ENCODE measurements at places on chromosomes 1 and 21.

- DNase-seq: peak; percentile 91
Observed at GRCh38 chr1:41870076-41870562, 48.6 kb downstream of the HIVEP3 start.

- no peak for DNase-seq
Observed at GRCh38 chr1:178034676-178035075, 59.2 kb upstream of the RASAL2 start.

- DNase-seq: no peak
Observed at GRCh38 chr1:155062151-155062686, 1.3 kb upstream of the EFNA4 start.

GRCh38 chr1:169906938-169907337 lies 13.2 kb upstream of the SCYL3 start:
- DNase-seq: peak; percentile 29

- DNase-seq: peak; percentile 6
Observed at GRCh38 chr1:55039342-55040082, at the start of gene PCSK9. Gene PCSK9, plus strand, starts transcription at chr1:55039548. Its CDS starts 290 bp downstream, at chr1:55039838.

GRCh38 chr1:201459775-201460174 lies 9.2 kb downstream of the PHLDA3 start:
- no peak for DNase-seq

GRCh38 chr1:224433701-224434672 lies 610 bp downstream of the WDR26 start:
- DNase-seq: peak; percentile 62

- no peak for DNase-seq
Observed at GRCh38 chr1:55061000-55061705, 21.8 kb downstream of the PCSK9 start.

DNA sequence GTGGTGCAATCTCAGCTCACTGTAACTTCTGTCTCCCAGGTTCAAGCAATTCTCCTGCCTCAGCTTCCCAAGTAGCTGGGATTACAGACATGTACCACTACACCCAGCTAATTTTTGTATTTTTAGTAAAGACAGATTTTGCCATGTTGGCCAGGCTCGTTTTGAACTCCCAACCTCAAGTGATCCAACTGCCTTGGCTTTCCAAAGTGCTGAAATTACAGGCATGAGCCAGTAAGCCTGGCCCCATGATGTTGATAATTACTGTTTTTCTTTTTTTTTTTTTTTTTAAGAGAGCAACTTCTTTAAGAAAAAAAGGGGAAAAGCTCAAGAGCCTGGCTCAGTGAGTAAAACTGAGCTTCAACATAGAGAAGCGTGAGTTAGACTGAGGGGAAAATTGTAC lies 9.6 kb upstream of the SOAT1 start:
- DNase-seq: no peak

DNA sequence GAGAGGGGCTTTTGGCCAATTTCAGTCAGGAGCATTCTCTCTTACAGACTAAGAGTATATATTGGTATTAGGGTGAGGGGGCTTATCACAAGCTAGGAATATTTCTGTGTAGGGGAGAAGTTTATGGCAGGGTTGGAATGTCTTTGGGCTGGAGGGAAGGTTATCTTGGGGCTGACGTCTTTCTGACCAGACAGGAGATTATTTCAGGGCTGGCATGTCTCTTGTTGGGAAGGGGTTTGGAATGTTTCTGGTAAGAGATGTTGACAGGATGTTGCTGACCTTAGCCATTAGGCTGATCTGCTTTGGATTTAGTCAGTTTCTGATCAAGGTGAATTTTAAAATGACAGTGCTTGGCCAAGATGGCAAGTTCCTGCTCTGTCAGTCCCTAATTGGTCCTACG lies 17.8 kb upstream of the HSD3B1 start:
- DNase-seq: no peak

DNA sequence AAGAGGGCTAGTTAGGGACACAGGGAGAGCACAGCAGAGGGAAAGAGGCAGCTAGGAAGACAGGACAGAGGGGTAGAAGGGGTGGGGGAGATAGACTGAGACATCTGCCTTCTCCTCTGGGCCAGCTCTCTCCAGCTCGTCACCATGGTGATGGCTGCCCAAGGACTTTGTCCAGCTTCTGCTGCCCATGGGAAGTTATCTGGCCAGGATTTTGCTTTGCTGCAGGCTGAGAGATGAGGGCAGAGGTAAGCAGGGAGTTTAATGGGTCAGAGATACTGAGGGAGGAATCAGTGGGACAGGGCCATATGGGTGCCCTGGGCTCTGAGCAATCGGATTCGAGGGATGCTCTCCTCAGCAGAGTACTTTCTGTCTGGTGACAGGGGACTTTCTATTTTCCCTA lies 34.5 kb upstream of the GPR37L1 start:
- no peak for DNase-seq

DNA sequence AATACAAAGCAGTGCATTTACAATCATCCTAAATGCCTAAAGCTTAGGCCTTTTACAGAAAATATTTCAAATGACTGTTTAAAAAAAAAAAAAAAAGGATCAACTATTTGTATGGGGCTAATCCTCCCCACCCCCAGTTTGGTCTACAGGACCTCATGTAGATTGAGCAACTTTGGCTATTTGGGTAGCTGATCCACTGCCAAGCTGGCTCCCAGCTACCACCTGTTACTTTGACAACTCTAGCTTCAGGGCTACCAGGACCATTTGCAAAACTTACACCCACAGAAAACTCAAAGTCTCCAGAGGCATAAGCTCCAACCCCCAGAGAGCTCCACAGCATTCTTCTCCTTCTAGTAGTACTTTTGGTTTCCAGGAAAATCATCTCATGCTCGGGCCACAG lies 29.4 kb downstream of the JAK1 start:
- DNase-seq: no peak

- no peak for DNase-seq
Observed at GRCh38 chr1:204359474-204360255, at the start of gene PLEKHA6. Gene PLEKHA6, minus strand, starts transcription at chr1:204359929. Its CDS starts 86,202 bp downstream, at chr1:204273727.

DNA sequence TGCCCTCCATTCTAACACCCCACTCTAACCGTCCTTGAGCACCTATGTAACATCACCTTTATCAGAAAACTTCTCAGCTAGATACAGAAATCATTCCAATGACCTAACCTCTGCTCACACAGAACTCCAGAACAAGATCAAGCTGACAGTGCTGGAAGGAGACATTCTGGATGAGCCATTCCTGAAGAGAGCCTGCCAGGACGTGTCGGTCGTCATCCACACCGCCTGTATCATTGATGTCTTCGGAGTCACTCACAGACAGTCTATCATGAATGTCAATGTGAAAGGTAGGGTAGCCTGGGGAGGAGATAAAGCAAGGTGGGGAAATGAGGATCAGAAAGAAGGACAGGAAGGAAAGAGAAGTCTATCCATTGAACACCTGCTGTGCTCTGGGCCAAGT lies 27.8 kb downstream of the HSD3B2 start:
- no peak for DNase-seq

GRCh38 chr1:215970406-215970805 lies 403.3 kb downstream of the KCTD3 start:
- DNase-seq: no peak

DNA sequence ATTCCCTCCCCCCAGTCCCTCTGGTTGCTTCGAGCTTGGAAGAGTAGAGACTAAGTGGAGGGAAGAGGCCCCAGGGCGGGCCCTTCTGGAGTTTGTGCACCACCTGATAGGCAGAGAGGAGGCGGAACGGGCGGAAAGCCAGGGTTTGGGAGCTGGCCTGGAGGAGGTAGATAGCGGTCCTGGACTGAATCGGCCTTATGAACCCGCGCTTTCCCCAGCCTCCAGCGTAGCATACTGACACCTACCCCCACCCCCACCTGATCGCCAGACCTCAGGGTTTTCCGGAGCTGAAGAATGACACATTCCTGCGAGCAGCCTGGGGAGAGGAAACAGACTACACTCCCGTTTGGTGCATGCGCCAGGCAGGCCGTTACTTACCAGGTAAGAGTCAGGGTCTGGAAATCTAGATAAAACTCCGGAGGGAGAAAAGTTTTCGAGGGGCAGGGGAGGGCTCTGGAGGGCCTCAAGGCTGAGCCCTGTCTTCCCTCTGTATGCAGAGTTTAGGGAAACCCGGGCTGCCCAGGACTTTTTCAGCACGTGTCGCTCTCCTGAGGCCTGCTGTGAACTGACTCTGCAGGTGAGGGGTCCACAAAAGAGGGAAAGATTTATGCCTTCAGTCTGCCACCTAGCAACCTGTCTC lies 705 bp downstream of the UROD start:
- peak; percentile 63 for DNase-seq

DNA sequence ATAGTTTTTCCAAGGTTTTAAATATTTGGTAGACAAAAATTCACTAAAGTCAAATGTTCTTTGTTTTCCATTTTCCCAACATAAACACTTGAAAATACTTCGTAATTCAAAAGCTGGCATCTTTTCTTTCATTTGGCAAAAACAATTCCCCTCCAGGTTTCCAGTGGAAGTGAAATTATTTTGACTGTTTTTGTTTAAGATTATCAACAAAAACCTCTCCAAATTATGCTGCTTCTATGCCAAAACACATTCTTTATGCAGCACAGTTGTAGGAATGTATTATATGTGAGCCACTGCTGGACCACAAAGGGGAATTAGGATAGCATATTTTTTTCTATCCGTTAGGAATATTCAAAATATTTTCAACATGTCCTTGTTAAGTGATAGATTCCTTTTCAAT lies 44.1 kb downstream of the SLC5A9 start:
- DNase-seq: no peak

DNA sequence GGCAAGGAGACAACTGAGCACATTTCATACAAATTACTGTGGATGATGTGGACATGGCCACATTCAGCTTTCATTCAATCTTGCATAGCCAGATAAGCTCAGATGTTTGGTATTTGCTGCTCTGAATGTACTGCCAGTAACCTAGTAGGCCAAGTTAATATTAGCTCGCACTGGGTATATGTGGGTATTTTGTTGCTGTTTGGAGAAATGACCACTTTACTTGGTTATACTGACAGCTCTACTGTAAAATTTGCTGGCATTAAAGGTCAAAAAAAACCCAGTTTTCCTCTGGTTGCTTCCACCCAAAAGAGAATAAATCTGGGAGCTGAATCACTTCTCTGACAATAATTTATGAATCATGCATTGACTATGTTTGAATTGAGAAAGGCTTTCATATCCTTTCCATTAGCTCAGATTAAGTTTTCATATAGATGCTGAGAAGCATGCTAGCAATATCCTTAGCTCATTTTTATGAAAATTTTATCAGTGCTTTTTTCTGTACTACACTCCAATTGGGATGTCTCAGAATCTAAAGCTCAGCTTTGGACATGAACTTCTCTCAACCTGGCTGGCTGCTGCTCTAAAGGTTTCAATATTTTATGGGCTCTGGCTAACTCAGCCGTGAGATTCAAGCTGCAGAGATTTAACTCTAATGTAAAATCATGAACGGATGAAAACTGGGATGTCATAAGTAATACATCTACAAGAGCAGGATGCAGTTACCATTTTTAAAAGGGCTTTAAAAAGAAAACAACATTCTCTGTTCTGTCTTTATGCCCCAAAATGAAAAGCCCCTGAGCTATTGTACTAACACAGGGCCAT lies 330.0 kb downstream of the BARHL2 start:
- no peak for DNase-seq

DNA sequence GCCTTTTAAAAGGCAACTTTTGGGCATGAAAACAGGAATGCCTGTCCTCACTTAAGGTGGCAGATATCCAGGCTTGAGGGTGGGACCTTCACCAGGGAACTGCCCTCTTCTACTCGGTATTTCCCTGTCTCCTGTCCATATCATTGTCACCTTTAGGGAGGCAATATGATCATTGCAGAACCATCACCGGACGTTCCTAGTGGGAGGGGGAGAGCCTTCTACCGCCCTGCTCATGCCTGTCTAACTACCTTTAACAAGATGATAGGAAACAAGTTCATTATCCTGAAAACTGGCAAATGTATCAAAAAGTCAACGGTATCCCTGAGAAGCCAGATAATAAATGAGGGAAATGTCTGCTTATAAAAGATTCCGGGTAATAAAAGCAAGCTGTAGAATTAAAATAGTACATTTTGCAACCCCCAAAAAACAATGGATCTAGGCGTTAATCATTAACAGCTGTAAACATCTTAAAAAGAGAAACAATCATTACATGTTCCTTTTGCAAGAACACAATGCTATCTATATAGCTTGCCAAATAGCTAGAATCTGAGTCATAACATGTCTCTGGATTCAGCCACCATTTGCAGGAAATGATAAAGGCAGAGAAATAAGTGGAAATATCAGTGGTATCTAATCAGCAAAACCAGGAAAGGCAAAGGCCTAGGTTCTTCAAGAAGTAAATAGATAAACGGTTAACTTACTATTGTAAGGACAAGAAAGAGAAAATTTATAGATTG lies 852.9 kb upstream of the ADGRL4 start:
- DNase-seq: no peak

DNA sequence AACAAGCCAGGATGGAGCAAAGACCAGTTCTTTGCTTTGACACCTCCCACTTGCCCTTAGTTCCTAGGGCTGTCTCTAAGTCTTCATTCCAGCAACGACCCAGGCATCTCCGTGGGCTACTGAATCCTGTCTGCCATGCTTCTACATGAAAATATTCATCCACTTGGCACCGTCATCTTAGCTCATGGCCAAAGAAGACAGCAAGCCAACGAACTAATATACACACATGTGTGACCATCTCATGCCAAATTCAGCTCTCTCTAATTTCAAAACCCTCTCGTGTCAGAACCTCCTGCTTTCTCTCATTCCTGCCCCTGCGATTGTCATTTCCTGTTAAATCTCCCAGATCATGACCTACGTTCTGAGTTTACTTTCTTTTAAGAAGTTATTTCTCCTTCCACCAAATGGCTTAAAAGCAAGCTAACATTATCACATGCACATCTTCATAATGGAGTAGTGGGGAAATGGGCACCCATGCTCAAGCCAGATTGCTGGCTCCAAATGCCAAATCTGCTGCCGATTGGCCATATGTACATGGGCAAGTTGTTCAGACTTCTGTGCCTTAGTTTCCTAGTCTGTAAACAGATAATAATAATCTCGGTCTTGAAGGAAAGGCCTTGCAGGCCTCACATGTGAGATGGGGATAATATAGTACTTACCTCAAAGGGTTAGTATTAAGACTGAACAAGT lies 373.4 kb downstream of the USH2A start:
- DNase-seq: no peak

DNA sequence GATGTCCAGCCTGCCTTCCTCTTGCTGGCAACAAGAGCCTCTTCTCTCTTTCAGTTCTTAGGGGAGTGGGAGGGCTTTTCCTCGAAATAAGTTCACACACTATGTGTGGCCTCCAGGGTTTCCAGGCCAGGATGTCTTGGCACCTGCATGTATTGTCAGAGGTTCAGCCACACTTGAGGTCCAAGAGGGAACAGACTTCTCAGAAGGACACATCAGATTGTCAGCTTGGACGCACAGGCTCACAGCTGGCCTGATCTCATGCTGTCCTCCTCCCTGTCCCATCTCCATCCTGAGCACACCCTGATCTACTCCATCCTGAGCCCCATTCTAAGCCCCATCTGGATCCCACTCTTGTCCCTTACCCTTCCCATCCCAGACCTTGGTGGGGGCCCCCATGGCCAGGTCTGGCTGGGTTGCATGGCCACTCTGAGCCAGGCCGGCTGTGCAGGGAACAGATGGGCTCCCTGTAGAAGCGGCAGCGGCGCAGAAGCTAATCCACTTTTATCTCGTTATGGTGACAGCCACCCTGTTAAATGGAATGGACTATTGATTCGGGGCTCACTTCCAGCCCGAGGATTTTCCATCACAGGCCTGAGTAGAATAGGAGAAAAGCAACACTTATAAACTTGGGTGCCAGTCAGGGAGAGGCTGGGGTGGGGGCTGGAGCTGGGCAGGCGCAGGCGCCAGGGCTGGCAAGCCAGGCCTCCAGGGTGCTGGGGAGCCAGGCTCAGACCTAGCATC lies 85.1 kb upstream of the CSF3R start:
- no peak for DNase-seq

GRCh38 chr1:3141129-3141528 lies 72.1 kb downstream of the PRDM16 start:
- no peak for DNase-seq

GRCh38 chr21:14096172-14096571 lies 114.6 kb downstream of the LIPI start:
- no peak for DNase-seq

Measured in suppressor macrophage treated with lipopolysaccharide for 1 hour (primary cell).